Mesendoderm (in vitro differentiated cells): ENCODE measurements at places on chromosomes 5 and 9.

- DNase-seq, result no peak
Measured at GRCh38 chr9:78248635-78249034, 12.8 kb downstream of the CEP78 start.

GRCh38 chr9:36276781-36277181, 18.5 kb upstream of the GNE start:
- DNase-seq, result no peak

DNA sequence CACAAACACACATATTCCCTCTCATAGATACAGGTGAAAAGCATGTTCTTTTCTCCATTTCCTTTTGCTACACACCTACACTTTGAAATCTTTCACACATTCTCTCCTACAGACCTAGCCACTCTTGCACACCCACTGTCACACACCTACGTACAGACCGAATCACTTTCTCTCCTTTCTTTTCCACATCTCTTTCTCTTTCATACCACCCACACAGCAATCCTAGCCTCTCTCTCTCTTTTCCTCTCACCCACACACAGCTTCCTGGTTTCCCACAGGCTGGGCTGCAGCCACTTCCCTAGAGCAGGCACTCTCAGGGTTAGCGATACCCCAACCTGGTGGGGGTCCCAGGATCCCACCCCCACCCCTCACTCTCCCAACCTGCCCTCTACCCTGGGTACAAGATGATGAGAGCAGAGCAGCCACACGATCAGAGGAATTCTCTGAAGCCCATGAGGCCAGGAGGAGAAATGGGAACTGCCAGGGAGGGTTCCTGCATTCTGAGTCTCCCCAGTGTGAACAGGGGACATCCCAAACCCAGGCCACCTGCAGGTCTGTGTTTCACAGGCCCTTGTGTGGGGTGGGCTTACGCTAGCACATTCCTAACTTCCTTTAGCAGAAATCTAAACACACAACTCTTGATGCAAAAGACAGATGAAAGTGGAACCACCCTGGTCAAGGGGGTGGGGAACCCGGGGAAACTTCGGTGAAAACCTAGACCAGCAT, 17.1 kb upstream of the SYNPO start:
- DNase-seq, result no peak

- no peak for DNase-seq
Measured at GRCh38 chr5:117347280-117347679, 772.7 kb upstream of the SEMA6A start.

GRCh38 chr9:93081931-93082330, 14.1 kb upstream of the CARD19 start:
- DNase-seq, result no peak

DNA sequence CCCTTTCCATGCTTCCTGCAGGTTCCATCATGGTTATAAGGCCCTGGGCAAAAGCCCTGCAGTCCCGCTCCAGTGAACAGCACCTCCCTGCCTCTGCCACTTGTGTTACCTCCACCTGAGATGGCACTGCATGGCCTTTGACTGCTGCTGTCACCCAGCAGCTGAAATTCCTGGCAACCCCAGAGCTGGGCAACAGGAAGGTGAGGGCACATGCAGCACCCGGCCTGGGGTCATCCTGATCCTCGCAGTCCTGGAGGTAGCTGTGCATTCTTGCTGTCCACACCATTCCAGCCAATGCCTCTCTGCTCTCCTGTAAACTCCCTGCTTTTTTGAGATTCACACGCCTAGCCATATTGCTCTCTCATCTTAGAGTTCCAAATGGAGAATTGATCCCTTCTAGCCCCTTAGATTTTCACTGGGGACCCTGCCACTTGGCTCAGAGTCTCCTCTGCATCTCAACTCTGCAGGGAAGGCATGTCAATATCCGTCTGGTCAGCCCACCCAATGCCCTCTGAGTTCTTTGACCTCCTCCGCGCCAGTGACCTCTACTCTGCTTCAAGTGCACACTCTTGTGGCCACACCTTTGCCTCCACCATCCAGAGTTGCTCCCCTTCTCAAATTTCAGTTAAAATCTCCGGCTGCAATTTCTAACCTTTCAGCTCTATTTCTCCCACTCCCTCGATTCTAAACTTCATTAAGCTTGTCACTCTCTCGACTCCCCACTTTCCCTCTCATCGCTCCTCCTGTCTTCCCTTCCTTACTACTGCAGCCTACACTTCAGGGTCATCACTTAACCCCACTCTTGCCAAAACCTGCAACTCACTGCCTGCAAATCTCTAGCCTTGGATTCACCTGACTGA, 93.4 kb downstream of the ANKH start:
- DNase-seq, result no peak

- no peak for DNase-seq
Measured at GRCh38 chr5:109718632-109719031, 28.9 kb downstream of the MAN2A1 start.

DNA sequence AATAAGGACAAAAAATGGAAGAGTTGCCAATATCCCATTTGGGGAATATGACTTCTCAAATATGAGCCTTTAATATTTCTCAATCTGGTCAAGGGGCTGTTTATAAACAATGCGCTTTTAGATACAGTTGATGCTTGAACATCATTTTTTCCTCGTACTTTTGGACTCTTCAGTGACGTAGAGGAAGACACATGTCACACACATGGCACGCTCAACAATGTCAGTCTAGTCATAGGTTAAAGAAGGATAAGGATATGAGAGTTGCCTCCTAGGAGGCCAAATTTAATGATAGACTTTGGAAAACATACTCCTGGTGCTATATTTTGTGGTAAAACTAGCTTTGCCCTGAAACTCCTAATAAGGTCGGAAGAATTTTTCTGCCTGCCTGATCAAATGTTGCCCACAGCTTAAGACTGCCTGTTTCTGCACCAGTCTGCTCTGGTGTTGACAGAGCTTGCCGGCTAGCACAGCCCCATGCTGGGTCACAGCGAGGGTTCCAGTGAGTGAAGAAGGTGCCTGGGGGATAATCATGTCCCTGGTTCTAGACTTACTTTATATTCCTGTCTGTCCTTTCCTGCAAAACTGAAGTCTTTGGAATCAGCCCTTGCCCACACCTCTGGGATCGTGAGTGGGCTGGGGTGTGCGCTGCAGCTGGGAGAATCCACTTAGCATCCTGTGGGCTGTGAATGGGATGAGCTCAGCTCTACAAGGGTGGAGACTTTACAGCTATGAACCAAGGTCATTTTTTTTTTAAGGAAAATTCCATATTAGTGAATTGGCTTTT, 230.8 kb upstream of the IRX4 start:
- no peak for DNase-seq

- peak; percentile 60 for DNase-seq
Measured at GRCh38 chr9:19199012-19199411, 31.5 kb upstream of the DENND4C start.

GRCh38 chr5:155729684-155730059, 597.3 kb upstream of the SGCD start:
- peak; percentile 14 for DNase-seq

DNA sequence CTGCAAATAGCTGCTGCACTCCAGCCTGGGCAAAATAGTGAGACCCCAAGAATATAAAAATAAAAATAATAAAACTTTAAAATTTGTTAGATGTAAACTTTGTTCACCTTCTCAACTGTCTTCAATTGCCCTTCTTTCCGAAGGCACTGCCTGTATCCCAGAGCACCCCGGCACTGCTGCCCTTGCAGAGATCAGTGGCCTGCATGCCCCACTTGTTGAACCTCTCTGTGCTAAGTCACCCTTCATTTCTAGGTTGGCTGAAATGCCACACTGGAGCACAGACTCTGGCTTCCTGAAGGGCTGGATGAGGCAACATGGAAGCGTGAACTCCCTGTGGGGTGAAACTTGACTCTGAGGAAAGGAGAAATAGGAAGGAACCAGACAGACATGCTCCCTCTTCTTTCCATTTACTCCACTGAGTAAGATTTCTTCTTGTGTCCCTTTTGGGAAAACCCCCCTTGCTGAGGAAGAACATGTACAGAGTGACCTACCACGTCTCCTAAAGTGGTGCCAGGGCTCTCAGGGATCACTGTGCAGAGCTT, 8.4 kb upstream of the JMY start:
- DNase-seq, result no peak

DNA sequence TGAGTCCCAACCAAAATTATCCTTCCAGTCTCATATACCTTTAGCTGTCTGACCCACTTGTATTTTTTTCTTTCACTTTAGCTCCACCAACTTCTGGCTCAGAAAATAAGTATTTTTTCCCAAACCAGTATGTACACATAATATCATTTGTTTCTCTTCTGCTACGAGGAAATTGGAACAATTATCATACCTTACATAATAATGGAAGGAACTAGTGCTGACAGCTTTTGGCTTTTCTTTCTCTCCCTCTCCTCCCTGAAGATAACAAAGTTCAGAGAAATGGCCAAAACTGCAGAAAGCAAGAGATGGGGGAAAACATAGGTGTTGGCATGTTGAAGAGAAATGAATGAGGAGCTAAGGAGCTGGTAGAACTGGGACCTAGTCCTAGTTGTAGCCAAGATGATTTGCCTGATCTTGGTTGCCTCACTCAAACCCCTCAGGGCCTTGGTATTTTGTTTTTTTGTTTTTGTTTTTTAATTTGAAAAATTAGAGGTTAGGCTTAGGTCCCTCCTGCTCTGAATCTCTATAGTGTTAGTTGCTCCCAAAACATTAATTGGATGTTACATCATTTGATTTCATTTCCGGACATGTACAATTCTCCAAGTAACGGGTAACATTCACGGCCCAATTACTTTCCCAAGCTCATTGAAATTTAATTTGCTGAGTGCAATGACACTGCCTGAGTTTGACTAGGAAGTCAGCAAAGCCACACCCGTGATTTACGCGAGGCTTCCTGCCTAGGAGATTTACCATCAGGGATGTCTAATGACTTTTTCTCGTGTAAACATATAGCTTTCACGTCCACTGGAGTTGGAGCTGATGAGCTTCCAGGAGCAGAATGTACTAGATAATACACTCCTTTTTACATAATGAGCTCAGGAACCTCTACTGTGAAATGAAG, 291.6 kb downstream of the TLE1 start:
- DNase-seq, result no peak

- no peak for DNase-seq
Measured at GRCh38 chr5:36337597-36337996, 35.9 kb upstream of the RANBP3L start.

DNA sequence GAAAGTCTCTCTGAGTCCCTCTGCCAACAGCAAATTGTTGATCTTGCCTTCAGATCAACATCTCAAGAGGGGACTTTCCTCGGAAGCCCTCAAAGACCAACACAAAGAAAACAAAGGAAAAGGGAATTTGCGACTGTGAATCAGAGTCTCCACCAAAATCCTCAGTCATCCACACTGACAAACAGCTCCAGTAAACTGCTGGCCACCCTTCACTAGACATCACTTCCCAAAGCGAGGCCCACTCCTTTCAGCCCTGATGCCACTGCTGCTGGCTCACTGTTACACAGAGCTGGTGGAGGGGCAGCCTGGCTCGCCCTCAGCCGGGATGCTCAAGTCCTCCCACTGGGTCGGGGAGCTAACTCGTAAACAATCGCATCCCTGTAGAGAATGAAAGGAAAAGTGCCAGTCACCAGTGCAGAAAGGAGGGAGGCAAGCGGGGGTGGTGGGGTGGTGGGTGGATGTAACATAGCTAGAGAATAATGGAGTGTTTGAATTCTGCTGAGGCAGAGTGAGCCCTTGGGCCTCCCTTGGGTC, 1.3 kb downstream of the FGF1 start:
- peak; percentile 85 for DNase-seq

- DNase-seq, result no peak
Measured at GRCh38 chr5:159163027-159163700, 46.2 kb downstream of the RNF145 start.
